ENCODE measurements at places on chromosomes 16 and 17. TPM values are rescaled to one million over a fixed set of nuclear protein-coding genes. Genes with fewer than 3 reads are reported as not detected.
A peak's percentile ranks its signal among the peaks of the same experiment; 100 is the strongest.

GRCh38 chr16:4790261-4790660 is 2.1 kb upstream of the SEPTIN12 start:
- H3K4me1 ChIP-seq: peaks cover 6% of the 10 kb centered on the region
- H3K36me3 ChIP-seq: no peaks in the 10 kb centered on the region
- no peak overlapping the region for H3K27ac ChIP-seq
- peaks cover 2% of the 10 kb centered on the region for H3K27me3 ChIP-seq
- no peak overlapping the region for H3K4me3 ChIP-seq

GRCh38 chr17:20276421-20276820 is 190.9 kb downstream of the LGALS9B start:
- H3K4me1 ChIP-seq: peaks cover 73% of the 10 kb centered on the region
- no peaks in the 10 kb centered on the region for H3K27me3 ChIP-seq
- H3K4me3 ChIP-seq: peak overlapping the region; percentile 41
- no peaks in the 10 kb centered on the region for H3K36me3 ChIP-seq

DNA sequence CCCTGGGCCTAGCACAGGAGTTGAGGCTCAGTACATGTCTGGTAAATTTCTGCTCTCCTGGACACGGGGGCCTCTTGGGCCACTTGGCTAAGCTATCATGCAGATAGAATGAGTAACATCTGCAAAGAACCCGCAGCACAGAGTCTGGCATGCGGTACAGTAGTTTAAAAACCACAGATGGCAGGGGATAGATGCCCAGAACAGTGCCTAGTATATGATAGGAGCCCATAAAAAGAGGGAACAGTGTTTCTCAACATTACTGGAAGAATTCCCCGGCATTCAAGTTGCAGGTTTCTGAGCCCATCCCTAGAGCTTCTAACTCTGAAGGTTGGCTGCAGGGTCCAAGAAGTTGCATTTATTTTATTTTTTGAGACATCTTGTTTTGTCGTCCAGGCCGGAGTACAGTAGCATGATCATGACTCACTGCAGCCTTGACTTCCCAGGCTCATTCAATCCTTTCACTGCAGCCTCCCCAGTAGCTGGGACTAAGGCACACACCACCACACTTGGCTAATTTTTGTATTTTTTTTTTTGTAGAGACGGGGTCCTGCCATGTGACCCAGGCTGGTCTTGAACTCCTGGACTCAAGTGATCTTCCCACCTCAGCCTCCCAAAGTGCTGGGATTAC is 5.8 kb downstream of the CDIPT start:
- DNase-seq: no peak
- H3K4me3 ChIP-seq: no peak overlapping the region
- peaks cover 18% of the 10 kb centered on the region for H3K36me3 ChIP-seq
- H3K27me3 ChIP-seq: no peaks in the 10 kb centered on the region
- H3K4me1 ChIP-seq: peaks cover 16% of the 10 kb centered on the region

- DNase-seq: no peak
- no peak overlapping the region for H3K27ac ChIP-seq
- H3K36me3 ChIP-seq: no peaks in the 10 kb centered on the region
Measured at GRCh38 chr16:57341441-57342303, 16.9 kb upstream of the CCL22 start.

DNA sequence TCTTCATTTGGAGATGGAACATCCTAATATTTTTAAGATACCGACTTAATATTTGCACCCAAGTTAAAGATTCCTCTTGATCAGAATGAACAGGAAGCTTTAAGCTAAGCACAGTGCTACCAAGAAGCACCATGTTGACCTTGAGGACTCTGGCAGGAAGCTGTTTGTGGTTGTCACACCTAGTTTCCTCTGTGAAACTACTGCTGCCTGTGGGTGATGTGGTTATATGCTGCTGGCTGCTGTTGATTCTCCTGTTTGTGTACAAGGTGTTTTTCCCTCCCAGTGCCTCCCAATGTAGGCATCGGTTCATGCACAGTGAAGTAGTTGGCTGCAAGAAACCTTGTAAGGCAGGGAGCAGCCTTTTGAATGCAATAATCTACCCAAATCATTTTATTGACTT is 23.4 kb downstream of the RBL2 start:
- peaks cover 60% of the 10 kb centered on the region for H3K36me3 ChIP-seq
- H3K27me3 ChIP-seq: no peaks in the 10 kb centered on the region
- H3K4me1 ChIP-seq: peaks cover 88% of the 10 kb centered on the region
- H3K4me3 ChIP-seq: peak overlapping the region; percentile 73

DNA sequence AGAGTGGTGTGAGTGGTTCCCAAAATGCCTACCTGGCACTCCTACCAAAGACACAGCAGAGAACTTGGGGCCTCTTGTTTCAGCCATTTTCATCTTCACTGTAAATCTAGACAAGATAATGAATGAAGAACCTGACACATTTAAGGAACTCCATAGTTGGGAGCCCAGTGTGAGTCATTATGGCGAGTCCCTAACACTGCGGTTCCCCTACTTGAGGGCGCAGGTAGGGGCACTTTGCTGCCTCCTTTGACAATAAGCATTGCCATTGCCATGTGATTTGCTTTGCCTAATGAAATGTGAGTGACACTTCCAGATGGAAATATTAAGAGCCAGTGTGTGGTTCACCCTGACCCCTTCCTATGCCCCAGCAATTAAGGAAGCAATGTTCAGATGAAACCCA is 517.6 kb downstream of the MAF start:
- peaks cover 2% of the 10 kb centered on the region for H3K27me3 ChIP-seq
- no peak for DNase-seq
- H3K27ac ChIP-seq: peak overlapping the region; percentile 3

DNA sequence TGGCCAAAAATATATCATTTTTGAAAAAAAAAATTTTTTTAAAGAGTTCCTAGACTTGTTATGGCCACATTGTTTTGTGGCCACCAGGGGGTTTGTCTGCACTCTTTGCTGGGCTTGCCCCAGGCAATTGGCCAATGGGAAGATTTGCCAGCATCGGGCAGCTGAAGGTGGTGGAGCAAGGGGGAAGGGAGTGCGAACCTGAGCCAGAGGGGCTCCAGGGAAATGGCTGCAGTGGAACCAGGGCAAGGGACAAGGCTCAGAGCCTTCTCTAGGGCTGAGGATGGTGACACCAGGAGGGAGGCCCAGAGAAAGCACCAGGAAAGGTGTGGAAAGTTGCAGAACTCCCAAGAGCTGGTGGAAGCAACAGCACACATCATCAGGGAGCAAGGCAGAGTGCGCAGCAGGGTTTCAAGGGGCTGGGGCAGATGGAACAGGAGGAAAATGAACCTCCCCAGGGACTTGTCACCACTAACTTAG is 15.5 kb upstream of the CMIP start:
- H3K36me3 ChIP-seq: no peaks in the 10 kb centered on the region
- no peak overlapping the region for H3K4me3 ChIP-seq
- H3K27me3 ChIP-seq: peaks cover 8% of the 10 kb centered on the region

GRCh38 chr16:12268606-12269005 is 292.1 kb downstream of the SNX29 start:
- no peaks in the 10 kb centered on the region for H3K27me3 ChIP-seq
- no peak overlapping the region for H3K4me3 ChIP-seq
- no peaks in the 10 kb centered on the region for H3K36me3 ChIP-seq
- DNase-seq: no peak
- H3K27ac ChIP-seq: no peak overlapping the region

GRCh38 chr17:79745641-79746105 is 14.9 kb downstream of the ENPP7 start:
- H3K27ac ChIP-seq: no peak overlapping the region
- H3K4me3 ChIP-seq: peak overlapping the region; percentile 11
- DNase-seq: no peak
- H3K36me3 ChIP-seq: no peaks in the 10 kb centered on the region
- H3K4me1 ChIP-seq: peaks cover 11% of the 10 kb centered on the region

- H3K4me1 ChIP-seq: no peaks in the 10 kb centered on the region
- no peak overlapping the region for H3K4me3 ChIP-seq
- no peak overlapping the region for H3K27ac ChIP-seq
Measured at GRCh38 chr16:56121156-56121500, 70.2 kb upstream of the GNAO1 start.

DNA sequence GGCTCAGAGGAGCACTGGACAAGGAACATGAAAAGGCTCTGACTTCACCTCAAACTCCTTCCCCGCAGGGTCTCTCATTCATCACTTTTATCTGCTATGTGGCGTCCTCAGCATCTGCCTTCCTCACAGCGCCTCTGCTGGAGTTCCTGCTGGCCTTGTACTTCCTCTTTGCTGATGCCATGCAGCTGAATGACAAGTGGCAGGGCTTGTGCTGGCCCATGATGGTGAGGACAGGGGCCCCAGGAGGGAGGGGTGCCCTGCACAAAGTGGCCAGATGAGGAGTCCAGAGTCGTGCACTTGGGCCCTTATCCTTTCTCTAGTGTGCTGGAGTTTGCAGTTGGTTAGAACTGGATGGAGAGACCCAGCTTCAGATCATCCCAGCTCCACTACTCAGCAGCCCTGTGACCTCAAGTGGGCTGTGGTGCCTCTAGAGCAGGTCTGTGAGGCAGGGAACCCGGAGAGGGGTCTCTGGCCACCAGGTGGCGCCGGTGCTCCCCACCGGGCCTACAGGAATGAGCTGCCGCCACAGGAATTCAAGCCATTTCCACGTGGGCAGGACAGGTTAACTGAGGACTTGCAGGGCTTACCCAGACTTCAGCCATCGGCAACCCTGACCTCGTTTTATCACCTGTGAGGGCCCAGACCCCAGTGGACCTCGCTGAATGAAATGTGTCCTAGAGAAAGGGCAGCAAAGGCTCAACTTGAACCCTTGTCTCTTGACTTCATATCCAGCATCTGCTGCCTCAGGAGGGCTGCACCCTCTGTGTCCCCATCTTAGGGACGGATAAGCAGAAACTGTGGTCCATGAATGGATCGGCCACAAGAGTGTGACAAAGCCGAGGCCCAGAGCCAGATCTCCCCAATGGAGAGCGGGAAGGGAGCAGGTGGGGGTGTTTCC is 4.0 kb downstream of the CMTM3 start:
- peak overlapping the region; percentile 75 for H3K27ac ChIP-seq
- peak overlapping the region; percentile 56 for H3K4me3 ChIP-seq
- H3K36me3 ChIP-seq: peaks cover 25% of the 10 kb centered on the region
- no peaks in the 10 kb centered on the region for H3K27me3 ChIP-seq
- DNase-seq: peak; percentile 68

DNA sequence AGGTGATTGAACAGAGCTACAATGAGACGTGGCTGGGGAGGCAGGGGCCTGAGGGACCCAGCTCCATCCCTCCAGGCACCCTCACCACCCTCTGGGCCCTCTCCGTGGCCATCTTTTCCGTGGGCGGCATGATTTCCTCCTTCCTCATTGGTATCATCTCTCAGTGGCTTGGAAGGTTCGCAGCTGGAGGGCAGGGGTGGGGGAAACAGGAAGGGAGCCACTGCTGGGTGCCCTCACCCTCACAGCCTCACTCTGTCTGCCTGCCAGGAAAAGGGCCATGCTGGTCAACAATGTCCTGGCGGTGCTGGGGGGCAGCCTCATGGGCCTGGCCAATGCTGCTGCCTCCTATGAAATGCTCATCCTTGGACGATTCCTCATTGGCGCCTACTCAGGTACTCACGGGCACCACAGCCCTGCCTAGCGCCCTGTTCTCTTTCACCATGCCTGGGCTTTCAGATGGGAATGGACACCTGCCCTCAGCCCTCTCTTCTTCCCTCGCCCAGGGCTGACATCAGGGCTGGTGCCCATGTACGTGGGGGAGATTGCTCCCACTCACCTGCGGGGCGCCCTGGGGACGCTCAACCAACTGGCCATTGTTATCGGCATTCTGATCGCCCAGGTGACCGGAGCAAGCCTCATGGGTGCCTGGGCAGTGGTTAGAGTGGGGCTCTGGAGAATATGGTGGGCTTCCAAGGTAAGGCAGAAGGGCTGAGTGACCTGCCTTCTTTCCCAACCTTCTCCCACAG is 2.1 kb downstream of the SLC2A4 start:
- H3K4me1 ChIP-seq: peaks cover 16% of the 10 kb centered on the region
- H3K4me3 ChIP-seq: peak overlapping the region; percentile 22
- no peak for DNase-seq

DNA sequence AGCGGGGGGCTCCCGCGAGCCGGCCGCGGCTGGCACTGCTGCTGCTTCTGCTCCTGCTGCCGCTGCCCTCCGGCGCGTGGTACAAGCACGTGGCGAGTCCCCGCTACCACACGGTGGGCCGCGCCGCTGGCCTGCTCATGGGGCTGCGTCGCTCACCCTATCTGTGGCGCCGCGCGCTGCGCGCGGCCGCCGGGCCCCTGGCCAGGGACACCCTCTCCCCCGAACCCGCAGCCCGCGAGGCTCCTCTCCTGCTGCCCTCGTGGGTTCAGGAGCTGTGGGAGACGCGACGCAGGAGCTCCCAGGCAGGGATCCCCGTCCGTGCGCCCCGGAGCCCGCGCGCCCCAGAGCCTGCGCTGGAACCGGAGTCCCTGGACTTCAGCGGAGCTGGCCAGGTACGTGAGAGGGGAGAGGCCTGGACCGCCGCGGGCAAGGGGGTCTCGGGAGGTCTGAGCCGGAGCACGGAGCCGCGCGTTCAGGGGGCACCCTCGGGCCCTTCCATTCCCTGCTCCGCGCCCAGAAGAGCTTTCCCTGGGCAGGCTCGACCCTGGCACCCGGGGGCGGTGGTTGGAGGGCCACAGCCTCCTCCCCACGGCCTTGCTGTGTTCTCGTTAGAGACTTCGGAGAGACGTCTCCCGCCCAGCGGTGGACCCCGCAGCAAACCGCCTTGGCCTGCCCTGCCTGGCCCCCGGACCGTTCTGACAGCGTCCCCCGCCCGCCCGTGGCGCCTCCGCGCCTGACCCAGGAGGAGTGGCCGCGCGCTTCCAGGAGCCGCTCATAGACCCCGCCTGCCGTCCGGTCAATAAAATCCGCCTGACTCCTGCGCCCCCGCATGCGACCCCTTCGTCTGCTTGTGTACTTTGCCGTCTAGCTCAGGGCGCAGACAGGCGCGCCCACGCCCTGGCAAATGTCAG is 591 bp downstream of the NPW start:
- H3K4me1 ChIP-seq: peaks cover 16% of the 10 kb centered on the region
- no peaks in the 10 kb centered on the region for H3K36me3 ChIP-seq
- H3K27me3 ChIP-seq: peaks cover 27% of the 10 kb centered on the region
- H3K4me3 ChIP-seq: peak overlapping the region; percentile 42
- peak overlapping the region; percentile 52 for H3K27ac ChIP-seq
- DNase-seq: no peak

The KRTAP9-8 gene
- total RNA-seq: not detected

The EPX gene
- total RNA-seq: not detected

The MYH2 gene
- not detected for total RNA-seq

The CCDC200 gene
- 0.47 TPM for total RNA-seq

The CPHXL2 gene
- total RNA-seq: not detected

The CD19 gene
- total RNA-seq: not detected

The KRTAP4-1 gene
- total RNA-seq: not detected
